ENCODE measurements at places on chromosomes 5 and 9.
A peak's percentile ranks its signal among the peaks of the same experiment; 100 is the strongest.

GRCh38 chr5:122915717-122916461 is 70.5 kb downstream of the SNX24 start:
- no peak for DNase-seq

DNA sequence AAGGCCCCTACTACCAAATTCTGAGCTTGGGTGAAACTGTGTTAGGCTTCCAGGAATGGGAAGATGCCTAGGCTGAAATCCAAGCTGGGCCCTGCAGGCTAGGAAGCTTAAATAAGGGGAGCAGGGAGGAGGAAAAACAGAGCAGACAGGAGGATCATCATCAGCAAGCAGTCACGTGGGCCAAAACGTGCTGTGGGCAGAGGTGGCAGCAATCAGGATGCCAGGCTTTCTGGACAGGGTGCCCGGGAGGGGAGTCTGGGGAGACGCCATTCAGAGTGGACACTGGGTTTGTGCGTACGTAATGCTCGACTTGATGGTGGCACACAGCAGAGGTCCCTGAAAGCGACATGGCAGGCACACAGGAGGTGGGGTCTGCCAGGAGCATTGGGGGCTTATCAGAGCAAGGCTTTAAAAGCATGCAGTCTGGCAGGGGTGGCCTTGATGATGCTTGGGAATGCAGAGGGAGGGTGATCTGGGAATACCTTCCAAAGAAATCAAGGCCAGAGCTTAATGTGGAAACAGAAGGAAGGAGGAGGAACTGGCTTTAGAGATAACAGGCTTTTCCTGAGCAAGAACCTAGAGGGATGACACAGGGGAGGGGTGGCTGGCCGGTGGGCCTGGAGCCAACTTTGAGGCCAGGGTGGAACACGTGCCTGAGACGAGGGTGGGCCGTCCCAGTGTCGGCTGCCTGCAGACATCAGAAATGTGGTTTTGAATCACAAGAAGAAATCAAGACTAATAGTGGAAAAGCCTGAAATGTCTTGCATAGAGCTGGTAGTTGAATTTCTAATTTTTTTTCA is 212.5 kb downstream of the GADD45G start:
- no peak for DNase-seq

DNA sequence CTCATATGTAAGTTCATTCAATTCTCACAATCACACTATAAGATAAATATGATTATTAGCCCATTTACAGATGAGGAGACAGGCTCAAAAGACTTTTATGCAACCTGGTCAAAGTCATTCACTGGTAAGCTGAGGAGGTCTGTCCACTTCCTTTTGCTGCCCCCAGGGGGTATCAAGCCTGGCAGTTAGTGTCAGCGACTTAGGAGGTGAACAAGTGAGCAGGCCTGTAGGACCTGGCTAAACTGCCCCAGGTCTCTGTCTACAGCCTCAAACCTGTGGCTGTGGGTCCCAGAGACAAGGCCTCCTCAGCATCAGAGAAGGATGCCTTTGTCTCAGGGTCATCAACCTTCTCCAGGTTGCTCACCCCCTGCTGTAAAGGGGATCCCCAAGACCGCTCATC is 10.4 kb downstream of the TGFBI start:
- DNase-seq, result no peak

- no peak for DNase-seq
Observed at GRCh38 chr9:9764821-9765220, 848.0 kb downstream of the PTPRD start.

- peak; percentile 84 for DNase-seq
Observed at GRCh38 chr9:134366223-134367031, 40.2 kb downstream of the RXRA start.

DNA sequence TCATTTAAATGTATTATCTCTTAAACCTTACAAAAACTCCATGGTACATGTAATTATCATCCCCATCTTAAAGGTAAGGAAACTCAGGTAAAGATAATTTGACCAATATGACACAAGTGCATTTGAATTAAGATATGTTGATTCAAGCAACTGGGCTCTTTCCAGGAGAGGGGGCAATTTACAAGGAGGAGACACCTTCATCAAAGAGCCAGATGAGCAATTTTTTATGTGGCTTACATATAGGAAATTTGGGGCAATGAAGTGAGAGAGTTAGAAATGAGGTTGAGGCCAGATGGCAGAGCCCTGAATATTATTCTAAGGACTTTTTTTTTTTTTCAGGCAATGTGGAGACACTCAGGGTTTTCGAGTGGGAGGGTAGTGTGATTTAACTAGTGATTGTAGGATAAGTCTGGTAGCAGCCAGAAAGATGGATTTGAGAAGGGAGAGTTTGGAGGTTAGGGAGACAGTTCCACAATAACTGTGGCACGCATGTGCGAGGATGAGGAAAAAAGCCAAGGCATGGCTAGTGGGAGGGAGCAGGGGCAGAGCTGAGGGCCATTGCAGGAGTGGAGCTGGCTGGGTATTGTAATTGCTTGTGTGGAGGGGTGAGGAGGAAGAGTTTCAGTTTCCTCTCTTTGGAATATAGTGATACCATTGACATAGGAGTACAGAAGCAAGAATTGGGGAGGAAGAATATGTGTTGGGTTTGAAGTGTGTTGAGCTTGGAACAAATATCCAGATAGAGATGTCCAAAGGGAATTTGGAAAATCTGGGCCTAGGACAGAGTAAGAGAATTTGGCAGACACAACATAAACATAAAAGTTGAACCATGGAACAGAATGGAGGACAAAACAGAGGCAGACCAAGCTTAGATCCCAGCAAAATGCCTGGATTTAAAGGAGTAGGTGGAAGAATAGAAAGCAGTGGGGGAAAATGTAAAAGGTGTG is 72.0 kb downstream of the ACTBL2 start:
- DNase-seq, result no peak

GRCh38 chr9:38126730-38127129 is 57.7 kb upstream of the SHB start:
- DNase-seq, result no peak

GRCh38 chr9:121842612-121842978 is 191.2 kb downstream of the DAB2IP start:
- DNase-seq, result no peak

DNA sequence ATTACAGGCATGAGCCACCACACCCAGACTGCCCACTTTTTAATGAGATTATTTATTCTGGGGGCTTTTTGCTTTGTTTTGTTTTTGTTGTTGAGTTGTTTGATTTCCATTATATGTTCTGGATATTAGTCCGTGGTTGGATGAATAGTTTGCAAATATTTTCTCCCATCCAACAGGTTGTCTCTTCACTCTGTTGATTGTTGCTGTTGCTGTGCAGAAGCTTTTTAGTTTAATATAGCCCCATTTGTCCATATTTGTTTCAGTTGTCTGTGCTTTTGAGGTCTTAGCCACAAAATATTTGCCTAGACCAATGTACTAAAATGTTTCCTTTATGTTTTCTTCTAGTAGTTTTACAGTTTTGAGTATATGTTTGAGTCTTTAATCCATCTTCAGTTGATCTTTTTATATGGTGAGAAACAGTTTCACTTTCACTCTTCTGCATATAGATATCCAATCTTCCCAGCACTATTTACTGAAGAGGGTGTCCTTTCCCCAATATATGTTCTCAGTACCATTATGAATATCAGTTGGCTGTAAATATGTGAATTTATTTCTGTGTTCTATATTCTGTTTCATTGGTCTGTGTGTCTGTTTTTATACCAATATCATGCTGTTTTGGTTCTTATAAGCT is 30.2 kb upstream of the TBCA start:
- no peak for DNase-seq

GRCh38 chr9:109251080-109251775 is 69.6 kb downstream of the EPB41L4B start:
- peak; percentile 3 for DNase-seq

DNA sequence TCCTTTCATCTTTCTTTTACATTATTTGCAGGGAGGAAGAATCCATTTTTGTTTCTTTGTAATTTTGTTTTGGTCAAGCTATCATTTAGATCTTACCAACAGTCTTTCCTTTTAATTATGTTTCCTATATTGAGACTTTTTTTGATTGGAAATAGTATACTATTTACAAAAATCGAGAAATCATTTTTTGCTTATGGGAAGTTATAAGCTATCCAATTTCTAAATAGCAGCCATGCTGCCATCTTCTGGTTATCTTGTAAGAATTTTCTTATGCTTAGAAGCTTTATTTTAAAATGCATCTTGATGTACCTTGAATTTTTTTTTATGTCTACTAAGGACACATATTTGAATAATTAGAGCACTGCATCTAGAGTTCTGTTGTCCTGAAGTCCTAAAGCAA is 821.2 kb downstream of the PTPRD start:
- no peak for DNase-seq

DNA sequence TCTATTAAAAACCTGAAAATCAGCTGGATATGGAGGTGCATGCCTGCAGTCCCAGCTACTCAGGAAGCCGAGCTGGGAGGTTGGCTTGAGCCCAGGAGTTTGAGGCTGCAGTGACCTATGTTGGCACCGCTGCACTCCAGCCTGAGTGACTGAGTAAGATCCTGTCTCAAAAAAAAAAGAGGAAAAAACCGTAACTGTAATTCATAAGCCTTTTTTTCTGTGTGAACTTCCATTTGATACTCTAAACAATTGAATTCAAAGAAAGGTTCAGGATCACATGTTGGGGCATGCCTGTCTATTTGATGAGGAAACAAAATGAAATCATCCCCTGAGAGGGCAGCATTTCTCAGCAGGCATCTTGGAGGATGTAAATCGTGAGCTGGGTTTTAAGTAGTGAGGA is 38.8 kb downstream of the ITGA2 start:
- peak; percentile 10 for DNase-seq

DNA sequence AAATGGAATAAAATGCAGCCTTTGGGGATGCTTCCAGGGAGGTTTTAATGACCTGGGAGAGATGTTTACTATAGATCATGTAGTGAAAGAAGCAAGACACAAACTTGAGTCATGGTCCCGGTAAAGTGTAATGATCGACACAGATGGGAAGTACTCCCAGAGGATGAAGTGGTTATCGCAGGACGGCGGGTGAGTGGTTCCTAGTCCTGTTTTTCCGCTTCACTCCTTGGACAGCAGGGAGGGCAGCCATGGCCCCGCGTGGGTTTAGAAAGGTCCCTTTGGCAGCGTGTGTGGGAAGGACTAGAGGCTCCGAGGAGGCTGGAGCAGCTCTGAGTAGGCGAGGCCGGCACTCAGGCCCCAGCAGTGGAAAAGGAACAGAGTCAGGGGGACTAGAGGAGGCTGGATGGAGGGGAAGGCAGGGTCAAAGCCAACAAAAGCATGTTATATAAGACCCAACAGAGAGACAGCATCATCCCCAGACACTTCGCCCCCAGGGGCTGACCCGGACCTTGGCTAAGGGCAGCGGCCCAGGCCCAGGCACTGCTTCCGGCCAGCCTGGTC is 49.2 kb upstream of the STXBP1 start:
- peak; percentile 62 for DNase-seq

GRCh38 chr5:180644129-180644824 is 5.1 kb downstream of the FLT4 start:
- no peak for DNase-seq

DNA sequence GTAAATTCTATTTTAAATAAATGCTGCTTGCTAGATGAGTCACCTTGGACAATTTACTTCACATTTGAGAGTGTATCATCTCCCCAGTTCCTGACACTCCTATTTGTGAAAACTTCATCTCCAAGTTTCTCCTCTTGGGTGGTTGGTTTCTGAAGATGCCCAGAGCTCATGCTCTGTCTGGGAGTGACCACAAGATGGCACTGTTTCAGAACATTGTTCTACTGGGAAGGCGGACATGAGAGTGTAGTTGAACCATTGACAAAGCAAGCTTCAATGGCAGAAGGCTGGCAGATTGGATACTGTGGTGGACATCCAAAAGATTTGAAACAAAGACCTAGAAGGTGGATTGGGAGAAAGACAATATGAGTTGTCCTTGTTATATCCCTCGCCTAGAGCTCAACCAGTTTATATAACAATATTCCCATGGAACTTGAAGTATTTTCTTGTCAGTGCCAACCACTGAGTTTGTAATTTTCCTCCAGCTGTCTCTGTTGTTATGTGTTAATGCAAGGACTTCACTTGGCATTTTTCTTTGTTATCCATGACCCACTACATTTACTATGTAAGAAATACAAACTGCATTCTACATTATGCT is 234.3 kb upstream of the ANKH start:
- peak; percentile 39 for DNase-seq

DNA sequence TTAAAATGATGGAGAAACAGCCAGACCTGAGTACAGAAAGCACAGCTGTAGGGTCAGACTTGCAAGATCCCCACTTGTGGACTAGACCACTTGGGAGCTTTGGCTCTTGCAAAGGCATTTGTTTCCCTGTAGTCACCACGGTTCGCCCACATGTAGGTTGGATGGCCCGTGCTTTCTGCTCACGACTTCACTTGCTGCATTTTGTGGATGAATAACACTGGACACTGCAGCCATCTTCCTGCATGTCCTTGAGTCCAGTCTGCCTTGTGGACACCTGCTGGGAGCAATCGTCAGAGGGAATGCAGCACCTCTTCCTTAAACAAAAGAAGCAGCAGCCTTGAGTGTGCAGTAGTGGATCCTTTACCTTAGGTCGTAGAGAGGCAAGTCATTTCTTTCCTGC is 372.9 kb upstream of the IRX2 start:
- DNase-seq, result no peak

DNA sequence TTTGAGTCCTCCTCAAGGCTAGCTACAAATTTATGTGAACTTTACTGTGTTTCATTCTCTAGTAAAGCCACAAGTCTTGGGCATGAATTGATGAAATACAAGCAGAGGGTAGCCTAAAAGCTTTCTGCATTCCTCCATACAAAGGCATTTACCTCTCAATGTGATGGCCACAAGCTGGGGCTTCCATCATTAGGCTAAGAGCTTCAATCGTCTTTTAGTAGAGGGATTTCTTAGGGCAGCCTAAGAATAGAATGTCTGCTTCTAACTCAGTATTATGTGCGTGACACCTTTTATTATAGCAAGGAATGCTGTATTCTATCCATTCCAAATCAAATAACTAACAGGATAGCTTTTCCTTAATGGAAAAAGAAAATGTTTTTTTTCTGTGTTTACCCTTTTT is 3.7 kb downstream of the PLAC8L1 start:
- DNase-seq, result no peak

GRCh38 chr9:21782205-21782604 is 20.2 kb upstream of the MTAP start:
- no peak for DNase-seq

DNA sequence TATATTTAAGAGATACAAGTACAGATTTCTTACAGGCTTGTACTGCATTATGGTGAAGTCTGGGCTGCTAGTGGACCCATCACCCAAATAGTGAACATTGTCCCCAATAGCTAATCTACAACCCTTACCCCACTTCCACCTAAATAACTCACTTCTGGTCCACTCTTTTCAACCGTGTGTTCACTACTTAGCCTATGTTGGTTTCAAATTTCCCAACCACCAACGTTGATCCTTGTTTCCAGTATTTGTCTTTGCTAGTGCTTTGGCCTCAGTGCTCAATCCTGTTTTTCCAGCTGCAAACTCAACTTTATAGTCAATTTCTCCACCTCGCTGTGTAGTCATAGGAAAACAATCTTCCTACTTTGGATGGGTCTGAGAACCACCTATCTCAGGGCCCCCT is 45.3 kb upstream of the TTC39B start:
- DNase-seq, result no peak

- no peak for DNase-seq
Observed at GRCh38 chr5:37494756-37495155, 115.6 kb downstream of the WDR70 start.

- DNase-seq, result no peak
Observed at GRCh38 chr5:111235635-111236034, 11.5 kb downstream of the CAMK4 start.

- DNase-seq, result peak; percentile 23
Observed at GRCh38 chr5:87183896-87184295, 83.8 kb upstream of the RASA1 start.
